Pulmonary artery endothelial cell (primary cell): ENCODE measurements at places on chromosomes 1 and 21.

DNA sequence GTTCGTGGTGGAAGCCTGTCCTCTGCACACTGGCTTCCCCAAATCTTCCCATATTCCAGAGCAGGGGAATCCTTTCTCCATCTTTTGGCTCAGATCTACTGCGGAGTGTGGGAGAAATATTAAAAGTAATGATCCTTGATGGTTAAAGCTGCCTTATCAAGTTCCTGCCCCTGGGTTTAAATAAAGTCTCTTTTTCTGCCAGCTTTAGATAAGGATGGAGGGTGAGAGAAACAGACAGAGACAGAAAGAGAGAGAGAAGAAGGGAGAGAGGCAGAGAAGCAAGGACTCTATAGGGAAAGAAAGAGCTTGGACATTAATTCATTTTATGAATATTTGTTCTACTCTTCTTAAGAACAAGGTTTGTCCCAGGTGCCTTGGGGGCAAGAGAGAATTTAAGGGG lies 98.0 kb downstream of the KCNJ15 start:
- no peak for DNase-seq

- DNase-seq = no peak
Measured at GRCh38 chr1:53567851-53568250, 108.7 kb downstream of the DMRTB1 start.

DNA sequence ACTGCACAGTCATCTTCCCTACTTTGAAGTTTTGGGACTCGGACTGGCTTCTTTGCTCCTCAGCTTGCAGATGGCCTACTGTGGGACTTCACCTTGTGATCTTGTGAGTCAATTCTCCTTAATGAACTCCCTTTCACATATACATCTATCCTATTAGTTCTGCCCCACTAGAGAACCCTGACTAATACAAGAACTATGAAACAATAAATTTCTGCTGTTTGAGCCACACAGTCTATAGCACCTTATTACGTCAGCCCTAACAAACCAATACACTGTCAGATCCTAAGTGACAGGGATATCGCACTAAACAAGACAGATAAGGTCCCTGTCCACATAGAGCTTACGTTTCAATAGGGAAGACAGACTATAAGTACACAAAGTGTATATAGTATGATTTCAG lies 120.1 kb downstream of the PLPP3 start:
- no peak for DNase-seq

GRCh38 chr1:159663552-159663951 lies 50.8 kb downstream of the CRP start:
- no peak for DNase-seq

DNA sequence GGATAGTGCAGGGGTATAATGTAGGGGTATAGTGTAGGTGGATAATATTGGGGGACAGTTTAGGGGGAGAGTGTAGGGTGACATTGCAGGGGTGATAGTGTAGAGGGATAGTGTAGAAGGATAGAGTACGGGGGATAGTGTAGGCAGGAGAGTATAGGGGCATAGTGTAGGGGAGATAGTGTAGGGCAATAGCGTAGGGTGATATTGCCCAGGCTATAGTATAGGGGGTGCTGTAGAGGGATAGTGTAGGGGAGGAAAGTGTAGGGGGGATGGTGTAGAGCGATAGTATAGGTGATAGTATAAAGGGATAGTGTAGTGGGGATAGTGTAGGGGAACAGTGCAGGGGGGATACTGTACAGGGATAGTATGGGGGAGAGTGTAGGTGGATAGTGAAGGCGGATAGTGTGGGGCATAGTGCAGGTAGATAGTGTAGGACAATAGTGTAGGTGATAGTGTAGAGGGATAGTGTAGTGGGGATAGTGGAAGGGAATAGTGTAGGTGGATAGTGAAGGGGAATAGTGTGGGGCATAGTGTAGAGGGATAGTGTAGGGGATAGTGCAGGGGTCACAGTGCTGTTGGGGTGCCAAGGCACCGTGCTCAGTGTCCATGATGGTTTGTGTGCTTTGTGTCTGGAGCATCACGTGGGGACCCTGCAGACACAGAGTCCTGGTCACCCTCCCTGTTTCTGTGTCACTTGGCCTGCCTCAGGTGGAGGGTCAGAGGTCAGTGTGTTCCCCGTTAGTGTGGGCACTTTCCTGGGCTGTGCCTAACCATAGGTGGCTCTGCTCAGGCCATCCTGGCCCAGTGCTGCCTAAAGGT lies 10.5 kb upstream of the ARF1 start:
- DNase-seq = no peak
